ENCODE measurements at places on chromosomes 6 and 20. TPM values are rescaled to one million over a fixed set of nuclear protein-coding genes. Genes with fewer than 3 reads are reported as not detected.

GRCh38 chr20:17896771-17897369 is 71.7 kb downstream of the SNX5 start:
- DNase-seq, result no peak

DNA sequence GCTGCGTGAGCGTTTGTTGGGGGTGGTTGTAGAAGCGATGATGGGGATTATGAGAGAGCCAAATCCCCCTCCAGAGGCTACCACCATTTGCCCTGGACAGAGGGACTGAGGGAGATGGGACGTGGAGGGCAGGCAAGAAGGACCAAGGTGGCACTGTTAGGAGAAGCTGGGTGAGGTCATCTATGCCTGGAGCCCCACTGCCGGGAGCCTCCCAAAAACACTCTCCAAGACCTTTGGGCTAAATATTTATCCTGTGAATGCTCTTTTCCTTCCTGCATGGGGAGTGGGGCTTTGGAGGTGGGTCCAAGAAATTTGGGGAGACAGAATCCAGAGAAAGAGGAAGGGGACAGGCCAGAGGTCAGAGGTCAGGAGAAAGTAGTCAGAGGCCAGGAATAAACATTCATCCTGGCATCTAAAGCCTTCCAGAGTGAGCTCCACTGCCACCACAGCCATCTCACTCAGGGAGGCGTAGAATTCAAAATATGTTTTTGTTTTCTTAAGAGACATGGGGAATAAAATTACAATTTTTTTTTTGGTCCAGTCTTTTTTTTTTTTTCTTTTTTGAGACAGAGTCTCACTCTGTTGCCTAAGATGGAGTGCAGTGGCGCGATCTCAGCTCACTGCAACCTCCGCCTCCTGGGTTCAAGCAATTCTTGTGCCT is 17.8 kb upstream of the PTGIS start:
- DNase-seq, result no peak

GRCh38 chr20:63337786-63338420 is 23.2 kb downstream of the CHRNA4 start:
- DNase-seq, result no peak

GRCh38 chr6:56642366-56643261 is at the start of gene DST:
Gene DST, minus strand, starts transcription at chr6:56642889.
- DNase-seq, result peak; percentile 69

GRCh38 chr6:44489910-44490604 is 102.6 kb downstream of the CDC5L start:
- peak; percentile 87 for DNase-seq

OPN5 gene
- not detected for total RNA-seq

- DNase-seq, result no peak
Observed at GRCh38 chr20:1526896-1527295, 30.6 kb downstream of the SIRPD start.

DNA sequence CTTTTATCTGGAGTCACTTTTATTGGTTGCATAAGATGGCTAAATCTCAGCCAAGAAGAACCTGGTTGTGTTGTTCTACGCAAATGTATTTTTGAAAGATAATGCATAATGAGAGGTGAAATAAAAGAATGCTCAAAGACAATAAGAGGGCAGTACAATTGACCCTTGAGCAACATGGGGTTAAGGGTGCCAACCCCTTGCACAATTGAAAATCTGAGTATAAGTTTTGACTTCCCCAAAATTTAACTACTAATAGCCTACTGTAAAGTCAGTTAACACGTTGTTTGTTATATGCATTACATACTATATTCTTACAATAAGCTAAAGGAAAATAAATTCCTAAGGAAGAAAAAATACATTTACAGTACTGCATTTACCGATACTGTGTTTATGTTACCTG is 5.9 kb downstream of the RNF146 start:
- DNase-seq, result no peak

DNA sequence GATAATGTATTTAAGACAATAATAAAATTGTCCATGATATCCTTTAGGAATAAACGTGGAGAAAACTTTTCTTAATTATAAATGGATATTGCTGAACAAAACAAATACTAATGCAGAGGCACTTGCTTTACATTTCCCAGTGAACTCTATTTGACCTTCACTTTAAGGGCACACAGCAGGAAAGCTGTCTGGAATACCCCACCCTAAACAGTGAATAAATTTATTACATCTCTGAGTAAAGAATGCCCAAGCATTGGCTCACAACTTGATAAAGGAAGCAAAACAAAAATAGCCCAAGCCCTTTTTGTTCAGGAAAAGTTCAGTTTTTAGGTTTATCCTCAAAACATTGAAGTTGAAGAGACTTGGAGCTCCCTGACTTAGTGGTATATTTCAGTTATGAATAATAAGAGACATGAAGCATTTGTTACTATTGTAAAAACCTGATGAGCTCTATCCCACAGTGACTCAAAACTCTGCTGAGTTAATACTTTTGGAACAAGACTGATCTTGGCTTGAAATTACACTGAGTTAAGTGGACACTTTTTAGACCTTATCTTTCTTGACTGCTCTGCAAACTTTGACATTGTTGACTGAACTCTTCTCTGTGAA is 353.9 kb downstream of the BCKDHB start:
- DNase-seq, result no peak

GRCh38 chr6:104940238-104940892 is 16.5 kb upstream of the LIN28B start:
- no peak for DNase-seq

DNA sequence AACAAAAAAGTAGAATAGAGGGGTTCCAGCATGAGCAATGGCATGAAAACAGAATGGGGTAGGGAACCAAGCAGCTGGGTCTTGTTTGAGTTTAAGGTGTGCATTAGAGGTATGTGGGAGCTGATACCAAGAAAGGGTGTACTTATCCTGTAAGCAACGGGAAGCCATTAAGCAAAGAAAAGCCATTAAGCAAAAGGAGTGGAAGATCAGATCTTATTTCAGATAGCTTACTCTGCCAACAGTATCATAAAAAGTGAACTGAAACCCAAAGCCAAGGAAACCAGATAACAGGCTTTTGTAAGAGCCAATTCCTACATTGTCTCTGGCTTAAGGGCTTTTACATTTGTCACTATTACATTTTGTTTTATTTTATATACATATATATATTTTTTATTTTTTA is 21.3 kb upstream of the BEND6 start:
- no peak for DNase-seq

GRCh38 chr20:59365611-59366285 is 65.3 kb downstream of the EDN3 start:
- no peak for DNase-seq

MAS1L gene
- not detected for total RNA-seq

SDCBP2 gene
- 4.0 TPM for total RNA-seq

DNA sequence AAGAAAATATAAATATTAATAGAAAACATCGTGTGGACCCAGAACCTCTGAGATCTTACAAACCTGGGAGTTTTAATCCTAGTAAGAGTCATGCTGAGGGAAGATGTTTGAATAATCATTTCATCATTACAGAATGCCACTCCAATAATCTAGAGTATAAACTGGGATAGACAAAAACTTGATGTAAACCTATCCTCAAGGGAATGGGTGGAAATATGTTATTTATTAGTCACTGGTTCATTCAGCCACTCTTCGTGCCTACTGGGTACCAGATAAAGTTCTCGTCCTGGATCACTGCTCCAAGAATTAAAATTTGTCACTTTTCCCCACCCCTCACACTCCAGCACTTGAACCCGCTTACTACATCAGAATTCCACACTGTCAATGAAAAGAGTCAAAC is 7.7 kb downstream of the HLA-B start:
- DNase-seq, result no peak

DNA sequence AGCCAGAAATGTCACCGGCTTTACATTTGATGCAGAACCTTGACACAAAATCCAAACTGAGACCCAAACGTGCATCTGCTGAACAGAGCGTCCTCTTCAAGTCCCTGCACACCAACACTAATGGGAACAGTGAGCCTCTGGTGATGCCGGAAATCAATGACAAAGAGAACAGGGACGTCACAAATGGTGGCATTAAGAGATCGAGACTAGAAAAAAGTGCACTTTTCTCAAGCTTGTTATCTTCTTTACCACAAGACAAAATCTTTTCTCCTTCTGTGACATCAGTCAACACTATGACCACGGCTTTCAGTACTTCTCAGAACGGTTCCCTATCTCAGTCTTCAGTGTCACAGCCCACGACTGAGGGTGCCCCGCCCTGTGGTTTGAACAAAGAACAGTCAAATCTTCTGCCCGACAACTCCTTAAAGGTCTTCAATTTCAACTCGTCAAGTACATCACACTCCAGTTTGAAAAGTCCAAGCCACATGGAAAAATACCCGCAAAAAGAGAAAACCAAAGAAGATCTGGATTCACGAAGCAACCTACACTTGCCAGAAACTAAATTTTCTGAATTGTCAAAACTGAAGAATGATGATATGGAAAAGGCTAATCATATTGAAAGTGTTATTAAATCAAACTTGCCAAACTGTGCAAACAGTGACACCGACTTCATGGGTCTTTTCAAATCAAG is 108.4 kb downstream of the RTN4IP1 start:
- no peak for DNase-seq

NDUFAF4 gene
- total RNA-seq, result 15.6 TPM

SLC26A8 gene
- total RNA-seq, result 15.2 TPM

DNA sequence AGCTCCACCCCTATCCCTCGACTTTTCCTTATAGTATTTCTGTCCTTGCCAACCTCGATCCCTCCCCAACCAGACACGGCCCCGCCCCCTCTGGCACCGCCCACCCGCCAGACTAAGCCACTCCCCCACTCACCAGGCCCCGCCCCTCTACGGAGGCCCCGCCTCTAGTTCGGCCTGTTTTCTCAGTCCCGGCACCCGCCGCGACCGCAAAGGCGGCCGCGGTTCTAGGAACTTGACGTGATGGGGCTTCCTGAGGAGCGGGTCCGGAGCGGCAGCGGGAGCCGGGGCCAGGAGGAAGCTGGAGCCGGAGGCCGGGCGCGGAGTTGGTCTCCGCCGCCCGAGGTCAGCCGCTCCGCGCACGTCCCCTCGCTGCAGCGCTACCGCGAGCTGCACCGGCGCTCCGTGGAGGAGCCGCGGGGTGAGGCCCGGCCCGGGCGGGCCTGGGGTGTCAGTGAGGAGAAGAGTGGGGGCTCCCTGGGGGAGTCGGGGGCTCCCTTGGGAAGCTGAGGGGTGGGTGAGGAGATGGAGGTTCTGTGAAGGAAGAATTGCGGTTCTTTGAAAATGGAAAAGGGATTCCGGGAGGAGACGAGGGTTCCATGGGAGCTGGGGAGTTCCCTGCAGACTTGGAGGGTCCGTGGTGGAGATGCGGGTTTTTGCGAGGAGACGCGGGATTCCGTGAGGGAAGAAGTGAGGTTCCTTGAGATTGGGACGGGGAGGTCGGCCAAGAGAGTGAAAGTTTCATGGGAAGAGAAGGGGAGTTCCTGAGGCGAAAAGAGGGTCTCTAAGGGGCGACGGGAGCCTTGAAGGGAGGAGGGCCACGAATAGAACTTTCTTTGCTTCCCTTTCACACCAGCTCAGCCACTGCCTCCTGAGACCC is at the start of gene ACSS2:
Gene ACSS2 (plus strand): TSS at position 207 of the 877 bp plus-strand sequence. CDS start 34 bp downstream, at position 241.
- DNase-seq, result peak; percentile 99

GRCh38 chr20:3541887-3542721 is 71.3 kb downstream of the ATRN start:
- no peak for DNase-seq

Data from prostate gland (tissue), 2 donors.